Left renal cortex interstitium (tissue), 4 donors: ENCODE measurements at places on chromosomes 16 and 17. TPM values are rescaled to one million over a fixed set of nuclear protein-coding genes. Genes with fewer than 3 reads are reported as not detected.

- no peak for DNase-seq
Measured at GRCh38 chr16:15404792-15405191, 9.2 kb downstream of the MPV17L start.

DNA sequence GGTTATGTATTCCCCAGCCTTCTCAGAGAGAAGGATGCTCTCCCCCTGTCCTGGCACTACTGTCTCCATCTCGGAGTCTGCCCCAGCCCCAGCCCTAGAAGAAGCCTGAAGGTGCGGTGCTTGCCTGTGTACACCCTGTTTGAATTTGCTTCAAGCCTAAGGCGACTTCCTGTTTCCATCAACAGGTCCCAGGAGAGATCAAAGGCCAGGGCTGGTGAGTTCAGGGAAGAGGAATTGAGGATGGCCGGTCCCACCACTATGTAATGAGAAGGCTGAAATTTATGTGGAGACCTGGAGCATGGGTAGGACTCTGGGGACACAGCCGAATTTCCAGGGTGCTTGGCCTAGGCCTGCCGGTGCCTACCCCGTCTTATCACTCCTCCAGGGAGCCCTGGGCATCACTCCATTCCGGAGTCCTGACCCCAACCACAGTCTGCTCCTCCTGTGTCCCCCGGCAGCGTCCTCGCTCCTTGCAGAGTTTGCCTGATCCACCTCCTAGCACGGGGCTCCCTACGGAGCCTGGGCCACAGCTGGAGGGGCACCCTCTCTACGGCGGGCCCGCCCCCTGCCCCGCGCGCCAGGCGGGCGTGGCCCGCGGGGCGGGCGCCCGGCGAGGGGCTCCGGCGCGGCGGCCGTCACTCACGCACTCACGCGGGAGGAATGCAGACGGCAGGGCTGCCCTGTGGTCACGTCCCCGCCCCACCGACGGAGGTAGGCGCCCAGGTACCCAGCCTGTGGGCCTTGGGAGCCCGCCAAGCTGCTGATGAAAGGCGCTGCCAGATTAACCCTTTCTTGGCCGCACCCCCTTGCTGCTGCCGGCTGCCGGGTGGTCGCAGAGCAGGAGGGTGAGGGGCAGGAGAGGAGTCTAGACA, 53.8 kb upstream of the TAC4 start:
- no peak for DNase-seq

- no peak for DNase-seq
Measured at GRCh38 chr16:81516478-81517149, 72.0 kb downstream of the CMIP start.

DNA sequence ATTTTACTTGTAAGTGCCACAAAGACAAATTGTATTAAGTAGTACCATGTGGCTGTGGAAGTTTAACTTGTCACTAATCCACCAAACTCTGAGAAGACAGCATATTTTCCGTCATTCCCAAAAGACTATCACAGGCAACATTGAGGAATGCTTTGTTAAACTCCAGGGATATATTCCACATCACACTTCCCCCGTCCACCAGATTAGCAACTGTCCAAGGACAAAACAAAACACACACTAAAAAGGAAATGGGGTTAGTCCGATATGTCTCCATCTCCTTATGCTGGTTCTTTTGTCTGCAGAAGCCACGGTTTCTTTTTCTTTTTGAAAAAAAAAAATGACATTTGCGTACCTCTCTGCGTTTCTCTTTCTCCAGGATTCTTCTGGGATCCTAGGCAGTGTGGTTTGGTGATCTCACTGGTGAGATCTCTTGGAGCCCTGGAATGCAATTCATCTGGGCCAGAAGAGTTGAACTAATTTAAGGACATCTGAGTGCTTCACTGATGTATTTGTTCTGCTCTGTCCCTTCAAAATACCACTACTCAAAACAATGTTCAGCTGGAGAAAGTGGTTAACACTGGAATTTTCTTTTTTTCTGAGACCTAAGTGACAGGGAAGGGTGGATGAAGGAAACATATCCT, 40.6 kb downstream of the PRKCB start:
- DNase-seq = no peak

DNA sequence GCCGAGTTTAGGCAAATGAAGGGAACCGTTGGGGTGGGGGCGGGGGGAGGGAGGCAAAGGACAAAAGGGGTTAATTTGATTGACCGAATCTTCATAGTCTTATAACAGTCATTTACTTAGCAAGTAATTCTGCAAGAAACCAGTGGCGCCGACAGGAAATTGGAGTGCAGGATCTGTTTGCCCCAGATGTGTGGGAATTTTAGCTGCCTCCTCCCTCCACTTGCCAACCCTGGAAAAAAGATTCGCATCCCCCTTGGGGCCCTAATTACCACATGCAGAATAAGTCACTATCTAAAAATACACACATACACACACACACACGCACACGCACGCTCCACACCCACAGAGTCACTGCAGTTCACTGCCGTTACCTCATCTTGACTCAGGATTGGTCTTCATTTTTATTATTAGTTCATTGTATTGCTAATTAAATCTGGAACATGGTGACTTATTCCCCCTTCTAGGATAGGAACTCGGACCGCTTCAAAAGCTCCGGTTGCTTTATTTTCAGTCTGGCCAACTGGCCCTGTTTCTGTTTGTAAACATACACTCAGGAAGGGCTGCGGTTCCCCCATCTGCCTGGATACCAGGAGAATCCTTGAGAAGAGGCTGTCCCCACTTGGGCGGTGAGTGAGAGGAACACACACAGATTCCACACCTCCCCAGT, 241.6 kb upstream of the SALL1 start:
- no peak for DNase-seq

DNA sequence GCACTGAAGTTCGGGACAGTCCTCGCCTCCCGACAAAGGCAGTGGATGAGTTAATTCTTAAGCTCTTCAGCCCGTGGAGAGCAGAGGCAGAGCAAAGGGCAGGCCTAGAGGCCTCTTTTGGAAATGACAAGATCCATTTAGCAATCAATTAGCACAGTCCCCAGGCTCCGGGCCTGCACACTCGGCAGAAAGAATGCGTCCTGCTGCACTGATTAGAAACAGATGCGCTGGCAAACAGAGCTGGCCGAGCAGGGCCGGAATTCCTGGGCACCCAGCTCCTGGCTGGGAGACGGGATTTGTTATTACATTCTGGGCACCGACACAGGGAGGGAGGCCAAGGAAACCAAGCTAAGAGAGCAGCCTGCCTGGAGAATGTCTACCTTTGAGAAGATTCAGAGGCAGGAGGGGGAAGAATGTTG, 162.9 kb downstream of the COPRS start:
- peak; percentile 11 for DNase-seq

- no peak for DNase-seq
Measured at GRCh38 chr17:81418710-81419318, 23.6 kb downstream of the BAHCC1 start.

DNA sequence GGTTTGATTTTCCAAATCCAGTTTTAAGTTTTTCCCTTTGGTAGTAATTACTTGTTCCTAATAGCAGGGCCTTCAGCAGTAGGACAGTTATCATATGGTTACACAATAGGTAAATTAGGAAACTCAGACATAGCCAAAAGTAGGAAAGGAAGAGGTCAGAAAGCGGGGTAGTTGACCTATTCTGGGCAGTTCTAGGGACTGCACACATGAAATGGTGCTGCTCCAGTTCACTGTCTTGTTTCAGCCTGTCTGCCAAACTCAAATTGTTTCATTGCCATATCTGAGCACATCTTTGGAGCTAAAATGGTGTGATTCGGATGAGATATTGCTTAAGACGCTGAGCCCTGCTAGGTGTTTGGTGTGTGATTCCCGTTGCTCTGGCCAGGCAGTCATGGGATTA, 56.7 kb downstream of the TANGO6 start:
- no peak for DNase-seq

DNA sequence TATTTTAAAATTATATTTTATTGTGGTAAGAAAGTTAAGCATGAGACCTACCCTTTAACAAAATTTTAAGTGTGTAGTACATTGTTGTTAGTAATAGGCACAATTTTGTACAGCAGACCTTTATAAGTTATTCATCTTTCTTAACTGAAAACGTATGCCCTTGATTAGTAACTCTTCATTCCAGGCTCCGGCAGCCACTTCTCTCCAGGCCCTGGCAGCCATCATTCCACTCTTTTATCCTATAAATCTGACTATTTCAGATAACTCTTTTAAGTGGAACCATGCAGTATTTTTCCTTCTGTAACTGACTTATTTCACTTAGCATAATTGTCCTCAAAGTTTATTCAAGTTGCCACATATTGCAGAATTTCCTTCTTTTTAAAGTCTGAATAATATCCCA, 348.2 kb downstream of the CDH11 start:
- no peak for DNase-seq

DNA sequence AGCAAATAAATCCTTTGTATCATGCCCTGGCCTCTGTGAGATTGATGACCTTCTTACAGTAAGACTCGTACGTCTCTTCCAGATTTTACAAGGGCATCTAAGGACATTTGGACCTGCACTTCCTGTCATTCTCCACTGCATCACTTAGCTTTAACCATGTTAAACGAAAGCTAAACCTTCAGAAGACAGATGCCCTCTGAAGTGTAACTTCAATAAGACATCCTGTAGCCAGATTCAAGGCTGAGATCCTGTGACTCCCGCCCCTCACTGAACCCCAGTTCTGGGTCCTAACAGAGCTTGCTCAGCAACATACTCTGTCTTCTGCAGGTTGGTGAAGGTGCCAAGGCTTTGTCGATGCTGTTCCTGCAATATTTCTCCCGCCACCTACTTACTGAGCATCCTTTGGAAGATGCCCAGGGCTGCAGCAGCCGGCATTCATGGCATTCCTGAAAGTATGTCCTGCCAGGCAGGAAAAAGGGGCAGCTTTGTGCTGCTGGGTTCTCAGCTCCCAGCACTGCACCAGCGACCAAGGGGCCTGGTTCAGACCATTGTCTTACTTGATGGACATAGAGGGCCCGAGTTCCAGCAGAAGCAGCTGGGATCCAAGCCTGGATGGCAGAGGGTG, 131.1 kb downstream of the AXIN2 start:
- DNase-seq = no peak

GRCh38 chr16:84194018-84194417, 3.1 kb downstream of the ADAD2 start:
- DNase-seq = no peak

GRCh38 chr17:11300201-11300600, 59.2 kb downstream of the SHISA6 start:
- DNase-seq = no peak

GRCh38 chr16:50616386-50616785, 64.7 kb downstream of the SNX20 start:
- no peak for DNase-seq

DNA sequence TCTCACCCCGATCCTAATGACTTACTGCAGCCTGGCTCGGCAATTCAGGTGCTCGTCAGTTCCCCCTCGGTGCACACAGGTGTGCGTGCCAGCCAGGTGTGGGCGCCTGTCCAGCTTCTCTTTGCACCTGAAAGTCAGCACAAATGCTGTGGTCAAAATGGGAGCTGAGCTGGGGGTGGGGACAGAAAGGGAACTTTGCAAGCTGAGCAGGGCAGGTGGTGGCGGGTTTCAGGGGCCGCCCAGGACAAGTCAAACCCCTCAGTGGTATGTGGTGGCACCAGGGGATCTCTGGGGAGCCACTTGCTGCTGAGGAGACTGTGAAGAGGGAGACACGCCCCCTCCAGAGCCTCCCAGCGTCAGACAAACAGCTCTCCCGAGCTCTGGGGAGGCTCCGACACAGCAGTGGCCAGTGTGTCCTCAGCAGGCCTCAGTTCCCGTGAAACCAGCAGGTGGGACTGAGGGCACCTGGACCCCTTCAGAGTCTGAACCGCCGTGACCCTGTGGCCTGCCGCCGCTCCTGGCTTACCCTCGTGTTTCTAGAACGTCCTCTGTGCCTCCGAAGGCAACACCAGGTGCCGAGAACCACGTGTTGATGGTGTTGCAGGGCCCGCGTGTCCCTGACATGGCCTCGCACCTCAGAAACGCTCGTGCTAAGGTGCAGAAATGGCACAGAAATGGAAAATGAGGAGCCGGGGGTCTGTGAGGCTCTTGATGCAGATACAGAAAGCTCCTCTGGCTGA, 233.5 kb upstream of the TNRC6C start:
- no peak for DNase-seq

GRCh38 chr17:51685287-51685909, 425.1 kb downstream of the UTP18 start:
- no peak for DNase-seq

GRCh38 chr16:89918453-89919347, at the start of gene MC1R:
TSS of gene MC1R (plus strand) at chr16:89918862. CDS start at chr16:89919259, 397 bp downstream.
- no peak for DNase-seq

GRCh38 chr16:64380751-64381150, 741.1 kb downstream of the CDH11 start:
- DNase-seq = no peak

DNA sequence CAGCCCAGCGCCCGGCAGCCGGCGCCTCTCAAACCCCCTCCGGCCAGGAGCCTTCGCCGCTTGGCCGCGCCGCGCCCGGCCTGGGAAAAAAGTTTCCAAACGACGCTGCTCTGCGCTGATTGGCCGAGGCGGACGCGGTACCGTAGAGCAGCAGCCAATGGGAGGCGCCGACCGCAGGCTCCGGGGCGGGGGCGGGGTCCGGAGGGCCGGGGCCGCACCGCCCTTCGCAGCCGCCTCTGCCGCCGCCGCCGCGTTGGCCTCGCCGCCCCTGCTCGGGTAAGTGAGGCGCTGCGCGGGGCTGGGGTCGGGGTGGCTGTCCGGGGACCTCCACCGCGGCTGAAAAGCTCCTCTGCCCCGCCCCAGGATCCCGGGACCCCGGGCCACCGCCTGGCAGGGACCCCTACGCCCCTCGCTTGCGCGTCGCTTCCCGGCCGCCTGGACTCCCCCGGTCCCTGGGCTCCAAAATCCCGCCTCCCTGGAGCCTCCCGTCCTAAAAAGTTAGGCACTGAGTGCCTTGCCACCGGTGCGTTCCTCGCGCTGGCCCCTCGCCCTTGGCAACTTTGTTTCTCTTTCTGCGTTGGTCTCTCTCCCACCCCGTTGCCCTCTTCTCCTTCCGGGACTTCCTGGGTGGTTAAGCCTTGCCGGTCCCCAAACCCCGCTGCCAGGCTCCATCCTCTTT, at the start of gene NDE1:
TSS of gene NDE1 (plus strand) at position 227 of the 679 bp plus-strand sequence. CDS start 14,534 bp downstream, outside the sequence.
- peak; percentile 78 for DNase-seq

GRCh38 chr16:88669980-88670379, 7.1 kb upstream of the MVD start:
- no peak for DNase-seq

C16orf95 gene
- 5.2 TPM for polyA plus RNA-seq

GALR2 gene
- 0.25 TPM for polyA plus RNA-seq

CNGB1 gene
- polyA plus RNA-seq = not detected

TM4SF5 gene
- 2.8 TPM for polyA plus RNA-seq

MT4 gene
- polyA plus RNA-seq = not detected

KRTAP2-3 gene
- polyA plus RNA-seq = not detected

CHTF18 gene
- 24.7 TPM for polyA plus RNA-seq

NXN gene
- 43.7 TPM for polyA plus RNA-seq

ITGA2B gene
- 4.6 TPM for polyA plus RNA-seq
